Pons (tissue), 1 donor: ENCODE measurements at places on chromosomes 7 and 10.

GRCh38 chr10:79101560-79102497, 33.1 kb downstream of the ZMIZ1 start:
- no peak for DNase-seq

GRCh38 chr10:16520900-16521299, 779 bp downstream of the C1QL3 start:
- DNase-seq, result no peak

DNA sequence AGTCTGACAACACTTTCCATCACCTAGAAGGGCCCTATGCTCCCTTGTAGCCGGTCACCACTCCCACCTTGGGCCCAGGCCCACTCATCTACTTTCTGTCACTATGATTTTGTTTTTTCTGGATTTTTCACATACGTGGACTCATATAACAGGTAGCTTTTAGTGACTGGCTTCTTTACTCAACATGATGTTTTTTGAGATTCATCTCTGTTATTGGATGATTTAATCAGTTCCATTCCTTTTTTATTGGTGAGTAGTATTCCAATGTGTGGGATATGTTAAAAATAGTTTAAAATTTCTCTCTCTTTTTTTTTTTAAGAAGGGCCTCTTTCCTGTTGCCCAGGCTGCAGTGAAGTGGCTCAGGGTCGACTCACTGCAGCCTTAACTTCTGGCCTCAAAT, 9.3 kb downstream of the PALD1 start:
- no peak for DNase-seq

DNA sequence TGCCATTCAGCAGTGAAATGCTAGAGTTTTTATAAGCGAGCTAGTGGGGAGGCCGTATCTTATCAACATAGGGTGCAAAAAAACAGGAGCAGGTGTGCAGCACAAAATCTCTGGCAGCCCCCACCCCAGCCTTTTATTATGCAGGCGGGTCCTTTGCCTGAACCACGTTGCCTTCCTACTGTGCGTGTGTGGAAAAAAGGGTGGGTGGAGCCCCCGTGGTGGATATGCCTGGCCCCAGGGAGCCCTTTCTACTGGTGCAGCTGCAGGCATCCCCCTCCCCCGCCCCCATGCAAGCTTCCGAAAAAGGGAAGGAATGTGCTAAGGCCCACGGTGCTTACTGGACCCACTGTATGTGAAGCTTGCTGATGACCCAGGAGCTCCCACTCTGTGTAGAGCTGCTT, 175.9 kb downstream of the USP6NL start:
- DNase-seq, result no peak

GRCh38 chr7:48511080-48511479, 339.8 kb downstream of the ABCA13 start:
- DNase-seq, result no peak

- DNase-seq, result no peak
Measured at GRCh38 chr10:109480836-109481235, 442.5 kb downstream of the XPNPEP1 start.

- no peak for DNase-seq
Measured at GRCh38 chr10:7915923-7916536, 97.7 kb downstream of the TAF3 start.

DNA sequence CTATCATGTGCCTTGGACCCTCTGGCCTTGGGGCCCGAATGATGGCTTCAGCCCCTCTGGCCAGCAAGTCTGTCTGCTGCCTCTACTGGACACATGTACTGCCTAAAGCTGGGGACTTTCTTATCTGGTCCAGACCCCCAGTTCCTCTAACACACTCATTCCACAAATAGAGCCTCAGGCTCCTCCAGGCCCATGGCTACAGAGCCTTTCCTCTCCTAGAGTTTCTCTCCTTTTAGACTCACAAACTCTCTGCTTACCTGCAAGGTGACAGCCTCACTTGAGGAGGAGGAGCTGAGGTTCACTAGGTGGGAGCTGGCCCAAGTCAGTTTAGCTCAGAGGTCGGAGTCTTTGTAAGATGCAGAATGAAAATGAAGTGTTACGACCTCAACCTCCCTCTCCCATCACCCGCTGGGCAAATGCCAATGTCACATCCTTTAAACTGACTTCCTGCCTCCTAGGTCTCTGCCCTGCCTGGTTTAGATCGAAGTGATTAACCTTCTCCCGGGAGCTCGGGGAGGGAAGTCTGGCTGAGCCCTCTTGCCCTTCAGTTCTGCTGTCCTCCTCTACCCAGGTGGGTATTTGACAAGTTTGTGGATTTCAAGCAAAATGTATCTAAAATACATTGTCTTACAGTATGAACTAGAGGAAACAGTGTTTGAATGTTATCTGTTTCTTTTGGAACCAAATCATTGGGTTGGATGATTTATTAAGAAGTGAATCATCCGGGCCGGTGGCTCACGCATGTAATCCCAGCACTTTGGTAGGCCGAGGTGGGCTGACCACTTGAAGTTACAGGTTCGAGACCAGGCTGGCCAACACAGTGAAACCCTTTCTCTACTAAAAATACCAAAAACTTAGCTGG, 71.9 kb upstream of the TNS3 start:
- no peak for DNase-seq

DNA sequence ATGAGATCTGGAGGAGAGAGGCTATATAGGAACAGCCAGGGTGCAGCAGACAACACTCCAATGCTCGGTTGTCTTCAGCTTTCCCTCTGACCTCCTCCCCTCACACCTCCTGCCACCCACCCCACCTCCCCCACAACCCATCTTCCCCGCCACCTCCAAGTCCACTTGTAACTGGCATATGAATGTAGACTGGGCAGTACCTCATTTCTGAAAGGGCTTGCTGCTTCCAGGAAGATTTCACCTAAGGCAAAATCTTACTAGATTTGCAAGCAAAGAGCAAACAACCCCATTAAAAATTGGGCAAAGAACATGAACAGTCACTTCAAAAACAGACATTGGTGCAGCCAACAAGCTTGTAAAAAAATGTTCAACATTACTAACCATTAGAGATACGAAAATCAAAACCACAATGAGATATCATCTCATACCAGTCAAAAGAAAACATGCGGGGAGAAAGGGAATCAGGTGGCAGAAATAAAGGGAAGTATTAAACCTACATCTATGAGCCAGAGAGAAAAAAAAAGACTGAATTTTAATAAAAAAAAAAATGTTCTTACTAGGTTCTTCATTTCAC, 164.6 kb upstream of the C1GALT1 start:
- no peak for DNase-seq
